ENCODE measurements at places on chromosomes 7 and 10.

GRCh38 chr7:116671681-116672595 lies at the start of gene MET:
MET (plus strand) TSS chr7:116672196; CDS start chr7:116699085, 26,889 bp downstream.
- peak; percentile 69 for DNase-seq

DNA sequence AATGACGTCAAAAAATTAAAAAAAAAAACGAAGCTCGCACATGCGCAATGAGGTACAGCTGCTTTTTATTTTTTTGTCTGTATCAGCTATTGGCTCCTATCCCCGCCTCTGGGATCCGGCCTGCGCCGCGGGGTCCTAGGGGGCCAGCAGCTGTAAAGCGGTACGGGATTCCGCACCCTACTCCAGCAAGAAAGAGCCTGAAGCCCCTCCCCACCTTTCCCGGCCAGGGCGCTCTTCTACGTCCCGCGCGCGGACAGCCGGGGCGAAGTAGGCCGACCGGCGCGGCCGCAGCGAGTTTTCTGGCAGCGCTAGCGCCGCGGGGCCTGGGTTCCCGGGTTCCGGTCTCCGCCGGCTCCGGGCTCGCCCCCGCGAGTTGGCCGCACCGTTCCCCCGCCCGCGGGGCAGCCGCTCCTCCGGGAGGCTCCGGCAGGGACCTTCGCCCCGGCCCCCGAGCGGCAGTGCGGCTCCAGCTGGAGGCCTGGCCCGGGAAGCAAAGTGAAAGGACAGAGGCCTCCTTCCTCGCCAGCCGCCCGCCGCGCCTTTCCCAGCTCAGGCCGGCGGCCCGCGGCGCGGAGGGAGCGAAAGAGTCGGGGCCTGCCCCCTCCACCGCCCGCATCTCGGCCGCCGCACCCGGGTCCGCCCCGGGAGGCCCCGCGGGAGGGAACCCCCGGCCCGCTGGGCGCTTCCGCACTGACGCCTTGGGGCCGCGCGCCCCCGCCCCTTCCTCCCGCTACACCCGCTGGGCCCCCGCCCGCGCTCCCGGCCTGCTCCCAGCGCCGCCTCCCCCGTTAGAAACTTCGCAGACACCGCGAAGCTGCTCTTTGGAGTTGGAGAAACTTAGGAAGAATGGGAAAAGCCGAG lies 4.7 kb upstream of the SPAG6 start:
- DNase-seq, result peak; percentile 26

DNA sequence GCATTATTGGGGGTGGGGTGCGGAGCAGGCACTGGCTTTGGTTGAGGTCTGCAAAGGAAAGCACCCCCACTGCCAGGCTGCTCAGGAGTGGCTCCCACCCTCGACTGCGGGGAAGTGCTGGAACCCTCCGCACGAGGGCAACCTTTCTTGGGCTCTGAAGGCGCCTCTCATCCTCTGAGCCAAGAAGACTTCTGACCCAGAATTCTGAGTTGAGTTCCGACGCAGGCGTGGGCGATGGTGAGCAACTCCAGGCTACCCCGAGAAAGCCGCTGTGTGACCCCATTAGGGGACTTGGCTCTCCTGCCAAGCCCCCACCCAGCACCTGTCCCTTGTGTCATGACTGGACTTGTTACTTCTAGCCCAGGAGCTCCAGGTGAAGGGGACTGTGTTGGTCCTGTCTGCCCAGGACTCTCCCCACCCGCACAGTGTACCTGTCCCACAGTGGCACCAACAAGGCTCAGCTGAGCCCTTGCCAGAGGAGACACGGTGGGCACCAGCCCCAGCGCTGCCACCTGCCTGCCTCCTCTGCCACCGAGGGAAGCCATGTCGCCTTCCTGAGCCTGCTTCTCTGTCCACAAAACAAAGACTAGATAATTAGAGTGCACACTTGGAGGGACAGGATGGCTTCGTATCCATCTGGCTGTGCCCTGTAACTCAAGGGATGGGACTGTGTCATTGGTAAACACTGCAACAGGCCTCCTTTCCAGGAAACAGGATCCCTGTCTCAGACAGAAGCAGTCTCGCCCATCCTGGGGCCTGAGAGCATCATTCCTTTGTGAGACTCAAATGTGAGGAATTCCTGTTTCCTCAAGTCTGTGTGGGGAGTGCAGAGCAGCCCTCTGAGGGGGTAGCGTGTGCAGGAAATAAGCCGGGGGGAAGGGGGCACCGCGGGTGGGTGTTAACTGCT lies 128.8 kb downstream of the LHPP start:
- no peak for DNase-seq

DNA sequence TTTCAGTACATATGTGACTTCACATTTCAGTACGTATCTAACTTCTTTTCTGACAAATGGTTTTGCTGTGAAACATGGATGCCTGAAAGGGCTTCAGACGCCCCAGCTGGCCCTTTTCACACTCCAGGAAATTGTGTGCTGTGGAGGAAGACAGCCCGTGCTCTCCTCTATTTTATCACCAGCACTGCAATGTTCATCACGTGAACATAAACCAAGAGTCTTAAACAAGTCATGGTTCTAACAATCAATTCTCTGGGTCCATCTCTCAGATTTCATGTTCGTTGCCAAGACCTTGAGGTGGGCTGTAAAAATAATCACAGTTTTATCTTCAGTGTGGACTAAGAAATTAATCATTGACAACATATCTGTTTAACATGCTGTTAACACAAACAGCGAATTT lies 141.2 kb downstream of the WDR37 start:
- DNase-seq, result no peak

- no peak for DNase-seq
Measured at GRCh38 chr10:81817596-81818170, 57.3 kb upstream of the NRG3 start.

- DNase-seq, result no peak
Measured at GRCh38 chr7:72336382-72336631, 75.8 kb downstream of the CALN1 start.

- no peak for DNase-seq
Measured at GRCh38 chr7:111374027-111374426, 188.3 kb downstream of the IMMP2L start.

DNA sequence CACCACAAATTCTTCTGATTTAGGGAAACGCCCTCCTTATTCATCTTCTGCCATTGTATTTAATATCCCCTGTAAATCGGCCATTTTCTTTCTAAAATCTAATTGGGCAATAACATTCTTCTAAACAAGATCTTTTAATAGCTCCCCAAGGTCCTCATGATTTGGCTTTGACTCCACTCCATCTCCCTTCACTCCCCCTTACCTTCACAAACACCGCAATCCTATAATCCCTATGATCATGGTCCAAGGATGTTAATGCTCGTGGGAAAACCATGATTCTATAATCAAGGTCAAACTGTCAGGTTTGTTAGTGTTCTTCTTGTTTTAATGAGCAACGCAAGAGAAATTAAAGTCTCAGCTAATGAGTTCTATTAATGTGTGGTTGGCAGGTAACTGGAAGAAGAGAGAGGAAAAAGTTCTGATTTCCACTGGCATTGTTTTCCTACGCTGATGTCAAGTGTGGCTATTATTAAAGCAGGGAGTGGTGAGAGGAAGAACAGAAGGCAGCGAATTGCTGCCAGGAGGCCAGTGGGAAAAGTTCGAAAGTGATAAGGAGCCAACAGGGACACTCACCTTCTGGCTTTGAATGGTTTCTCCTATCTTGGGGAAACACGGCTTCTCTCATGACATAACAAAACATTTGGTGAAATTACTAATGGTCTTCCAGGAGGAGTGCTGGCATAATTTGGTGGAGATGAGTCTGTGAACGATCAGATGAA lies 28.1 kb downstream of the LRRC72 start:
- no peak for DNase-seq

DNA sequence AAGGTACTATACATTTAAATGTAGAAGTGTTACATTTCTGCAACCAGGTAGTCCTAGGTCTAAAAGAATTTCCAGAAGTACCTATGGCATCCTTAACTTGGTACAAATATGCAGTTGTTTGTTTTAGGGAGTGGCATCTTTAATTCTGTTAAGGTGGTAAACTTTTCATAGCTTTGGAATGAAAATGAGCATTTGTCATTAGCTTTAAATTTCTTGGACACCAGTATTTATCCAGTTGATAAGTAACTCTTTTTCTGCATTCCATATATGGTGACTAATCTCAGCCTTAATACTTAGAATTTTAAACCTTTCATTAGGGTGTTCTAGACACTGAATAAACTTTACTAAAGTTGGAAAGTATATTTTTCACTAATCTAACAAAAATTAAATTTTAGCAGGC lies 10.8 kb downstream of the SLF2 start:
- DNase-seq, result no peak

- no peak for DNase-seq
Measured at GRCh38 chr7:112122144-112122543, 84.1 kb downstream of the DOCK4 start.

- DNase-seq, result no peak
Measured at GRCh38 chr7:41028580-41028979, 674.3 kb downstream of the INHBA start.

DNA sequence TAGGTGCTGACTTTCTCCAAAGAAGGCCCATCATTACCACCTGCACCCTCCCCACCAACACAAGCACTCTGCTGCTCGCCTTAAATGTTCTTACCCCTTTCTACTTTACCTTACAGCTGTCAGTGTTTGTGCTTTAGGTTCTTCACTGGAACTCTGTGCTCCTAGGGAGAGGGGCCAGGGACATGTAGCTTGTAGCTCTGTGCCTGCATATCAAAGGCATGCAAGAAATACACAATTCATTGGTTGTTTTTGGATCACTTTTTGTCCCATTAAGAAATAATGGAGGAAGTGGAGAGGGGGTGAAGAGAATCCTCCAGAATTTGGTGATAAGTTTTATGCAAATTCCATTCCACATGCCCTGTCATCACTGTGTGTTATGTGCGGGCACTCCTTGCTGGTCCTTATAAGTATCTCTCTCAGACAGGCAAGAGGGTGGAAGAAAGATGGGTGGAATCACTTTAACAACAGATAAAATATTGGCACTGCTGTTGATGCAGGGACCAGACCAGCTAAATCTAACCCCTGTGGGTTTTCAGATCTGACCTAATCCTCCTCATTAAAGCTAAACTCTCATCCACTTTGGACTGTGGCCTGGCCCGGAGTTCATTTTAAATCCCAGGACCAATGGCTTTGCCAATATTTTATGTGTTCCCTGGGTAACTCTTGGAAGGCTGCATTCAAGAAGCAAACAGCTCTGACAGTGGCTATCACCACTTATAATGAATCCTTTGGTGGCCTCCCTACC lies 375.8 kb upstream of the NFE2L3 start:
- DNase-seq, result no peak

- DNase-seq, result no peak
Measured at GRCh38 chr7:1341361-1342089, 108.9 kb downstream of the UNCX start.

DNA sequence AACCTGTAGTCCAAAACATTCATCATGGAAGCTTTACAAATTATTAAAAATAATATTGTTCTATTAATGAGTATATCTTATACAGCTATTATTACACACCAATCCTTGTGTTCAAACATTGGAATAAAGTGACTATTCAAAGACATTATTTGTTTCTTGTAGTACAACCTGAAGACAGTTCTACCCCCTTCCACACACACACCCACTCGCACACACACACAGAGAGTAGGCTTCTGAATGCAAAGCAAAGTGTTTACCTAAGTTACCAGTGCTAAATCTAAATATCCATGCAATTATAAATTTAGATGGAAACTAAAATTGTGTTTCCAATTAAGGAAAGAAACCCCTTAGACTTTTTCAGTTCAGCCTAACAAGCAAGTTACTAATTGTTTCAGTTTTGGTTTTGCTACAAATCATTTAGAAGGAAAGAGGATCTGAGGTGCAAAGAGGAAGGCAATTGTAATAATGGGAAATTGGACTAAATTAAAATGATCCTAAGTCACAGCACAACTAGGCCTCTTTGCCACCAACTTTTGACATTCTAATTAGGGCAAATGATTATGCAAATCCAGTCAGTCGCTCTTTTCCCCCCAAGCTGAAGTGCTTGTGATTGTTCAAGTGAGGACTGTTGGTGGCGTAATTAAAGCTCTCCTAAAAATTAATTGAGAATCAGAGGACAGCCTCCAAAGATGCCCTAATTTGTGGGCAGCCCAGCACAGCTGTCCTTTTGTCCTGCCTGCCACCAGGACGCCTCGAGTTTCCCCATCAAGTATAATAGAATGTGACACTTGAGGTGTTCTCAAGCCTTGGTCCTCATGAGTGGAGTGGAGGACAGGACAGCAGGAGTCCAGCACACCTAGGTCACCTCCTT lies 19.9 kb upstream of the ATOH7 start:
- DNase-seq, result no peak

DNA sequence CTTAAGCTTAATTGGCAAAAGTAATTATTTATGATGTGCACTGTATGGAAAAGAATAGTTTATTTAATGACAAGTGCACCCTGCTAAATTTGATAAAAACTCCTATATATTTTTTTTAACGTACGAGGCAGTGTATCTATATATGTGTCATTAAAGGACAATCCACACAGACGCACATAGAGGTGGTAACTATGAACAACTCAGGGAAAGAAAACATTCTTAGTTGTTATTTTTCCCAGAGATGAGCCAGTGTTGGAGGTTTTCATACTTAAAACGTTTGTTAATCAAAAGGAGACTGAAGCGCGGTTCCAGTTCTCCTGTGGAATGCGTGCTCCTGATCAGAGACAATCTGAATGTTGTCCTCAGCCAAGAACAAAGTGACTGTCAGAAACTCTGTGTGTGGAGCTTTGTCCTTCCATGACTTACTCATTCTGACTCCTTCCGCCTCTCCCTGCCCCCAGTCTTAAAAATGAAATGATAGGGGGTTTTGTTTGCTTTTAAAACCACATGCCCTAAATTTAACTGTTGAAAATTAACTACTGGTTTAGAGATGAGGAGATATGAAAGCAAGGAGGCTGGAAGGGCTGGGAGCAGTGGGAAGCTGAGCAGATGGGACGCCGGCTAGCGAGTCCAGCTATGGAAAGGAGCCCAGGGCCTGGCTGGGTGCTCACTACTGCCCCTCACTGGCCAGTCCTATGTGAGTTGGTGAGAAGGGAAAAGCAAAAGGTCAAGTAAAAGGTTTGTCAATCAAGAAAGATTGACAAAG lies 99.6 kb downstream of the SVIL start:
- DNase-seq, result no peak

- no peak for DNase-seq
Measured at GRCh38 chr7:47763063-47763974, 181.4 kb upstream of the TNS3 start.

- no peak for DNase-seq
Measured at GRCh38 chr7:90119178-90119971, 34.9 kb upstream of the STEAP1 start.

GRCh38 chr7:115417662-115418061 lies 495.8 kb downstream of the MDFIC start:
- DNase-seq, result no peak

GRCh38 chr7:31432176-31432575 lies 81.7 kb upstream of the ITPRID1 start:
- DNase-seq, result no peak

- DNase-seq, result peak; percentile 26
Measured at GRCh38 chr10:61793760-61794703, 107.5 kb upstream of the ARID5B start.

DNA sequence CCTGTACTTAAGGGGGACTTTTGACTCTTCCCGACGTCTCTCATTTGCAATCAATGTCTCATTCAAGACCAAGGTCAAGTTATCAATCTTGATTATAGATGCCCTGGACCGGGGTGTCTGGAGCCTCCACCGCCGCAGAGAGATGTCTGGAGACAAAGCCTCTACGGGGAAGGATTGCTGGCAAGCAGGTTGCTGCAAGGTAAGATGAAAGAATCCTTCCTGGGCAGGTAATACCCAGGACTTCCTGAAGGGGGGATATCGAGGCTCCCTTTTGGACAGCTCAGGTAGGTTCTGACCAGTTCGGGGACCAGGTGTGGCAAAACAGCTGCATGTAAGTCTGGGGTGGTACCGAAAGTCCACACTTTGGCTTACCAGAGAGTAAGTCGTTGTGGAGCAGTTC lies 12.5 kb upstream of the CUX1 start:
- DNase-seq, result no peak

Measured in COR-L47 (cell line).